ENCODE measurements at places on chromosomes 7 and 10. TPM values are rescaled to one million over a fixed set of nuclear protein-coding genes. Genes with fewer than 3 reads are reported as not detected.

Gene SUN3
- not detected for total RNA-seq

Gene ETV1
- 0.28 TPM for total RNA-seq

Gene CPA2
- total RNA-seq: 1.9 TPM

DNA sequence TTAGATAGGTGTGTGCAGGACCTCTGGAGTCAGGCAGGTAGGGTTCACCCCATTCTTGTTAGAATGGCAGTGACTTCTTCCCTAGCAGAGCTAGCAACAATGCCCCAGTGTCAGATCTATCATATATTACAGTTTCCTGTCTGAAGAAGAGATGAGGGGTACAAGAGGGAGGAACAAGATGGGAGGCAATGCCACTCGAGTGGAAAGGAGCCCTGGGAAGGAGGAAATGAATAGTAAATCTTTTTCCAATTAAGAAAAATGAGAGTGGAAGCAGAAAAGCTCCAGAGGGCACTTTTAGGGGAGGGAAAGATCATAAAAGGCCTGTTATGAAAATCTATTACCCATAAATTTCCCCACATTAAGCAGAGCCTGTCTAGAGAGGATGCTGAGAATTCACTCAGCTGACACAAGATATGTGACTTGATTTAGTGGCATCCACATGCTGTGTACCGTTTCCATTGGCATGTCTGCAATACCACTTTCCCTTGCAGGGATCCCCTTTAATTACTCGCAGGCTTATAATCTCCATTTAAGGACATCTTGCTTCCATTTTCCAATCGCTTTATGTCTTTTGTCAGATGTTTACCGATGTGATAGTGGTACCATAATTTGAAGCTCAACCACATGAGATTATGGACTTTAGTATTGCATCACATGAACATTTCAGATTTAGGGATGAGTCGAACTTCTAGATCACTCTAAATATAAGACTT, 70.0 kb upstream of the AGBL3 start:
- DNase-seq: no peak
- H3K27ac ChIP-seq: no peak overlapping the region
- peaks cover 11% of the 10 kb centered on the region for H3K4me1 ChIP-seq
- H3K27me3 ChIP-seq: no peaks in the 10 kb centered on the region
- no peak overlapping the region for H3K4me3 ChIP-seq

- H3K27me3 ChIP-seq: no peaks in the 10 kb centered on the region
- H3K36me3 ChIP-seq: no peaks in the 10 kb centered on the region
- no peak for DNase-seq
- no peak overlapping the region for H3K27ac ChIP-seq
Observed at GRCh38 chr7:134477954-134478353, 19.1 kb upstream of the AKR1B1 start.

- peaks cover 12% of the 10 kb centered on the region for H3K4me1 ChIP-seq
- no peaks in the 10 kb centered on the region for H3K27me3 ChIP-seq
- no peak for DNase-seq
- no peak overlapping the region for H3K27ac ChIP-seq
Observed at GRCh38 chr10:35390161-35390840, 54.0 kb downstream of the CCNY start.

- H3K36me3 ChIP-seq: no peaks in the 10 kb centered on the region
- no peak overlapping the region for H3K27ac ChIP-seq
- H3K27me3 ChIP-seq: no peaks in the 10 kb centered on the region
- no peak overlapping the region for H3K4me3 ChIP-seq
Observed at GRCh38 chr10:97307441-97307840, 11.6 kb upstream of the FRAT1 start.

DNA sequence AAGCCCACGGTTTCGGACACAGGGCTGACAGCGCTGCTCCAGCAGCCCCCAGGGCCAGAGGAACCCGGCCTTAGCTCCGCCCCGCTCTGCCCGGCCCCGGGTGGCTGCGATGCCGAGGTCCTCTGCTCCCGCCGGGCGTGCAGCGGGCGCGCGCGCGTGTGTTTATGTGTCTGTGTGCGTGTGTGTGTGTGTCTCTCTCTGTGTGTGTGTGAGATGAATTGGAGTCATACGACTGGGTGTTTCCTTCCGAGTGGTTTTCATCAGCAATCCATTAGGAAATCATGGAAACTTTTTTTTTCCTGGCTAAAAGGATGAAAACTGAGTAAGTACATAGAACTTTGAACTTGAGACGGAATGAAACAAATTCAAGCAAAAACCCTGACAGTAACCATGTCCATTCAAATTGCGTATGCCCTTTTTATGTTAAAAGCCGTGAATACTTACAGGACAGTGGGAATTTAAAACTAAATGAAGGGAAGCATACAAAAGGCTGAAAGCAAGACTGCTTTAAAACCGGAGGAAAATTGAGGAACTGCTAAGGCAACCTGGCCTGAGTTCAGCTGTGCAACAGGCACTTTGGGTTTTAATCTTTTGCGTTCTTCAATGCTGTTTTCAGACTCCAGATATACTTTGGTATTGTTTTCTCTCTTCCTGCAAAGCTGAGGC, at the start of gene CPED1:
TSS of gene CPED1 (plus strand) at position 121 of the 666 bp plus-strand sequence. CDS start 911 bp downstream, outside the sequence.
- H3K27ac ChIP-seq: no peak within 1 kb of the TSS
- peaks cover 21% of the 10 kb centered on the region for H3K4me1 ChIP-seq
- peak within 1 kb of the TSS; percentile 45 for H3K4me3 ChIP-seq
- no peak for DNase-seq
- no peaks in the 10 kb centered on the region for H3K27me3 ChIP-seq

- no peak for DNase-seq
- H3K36me3 ChIP-seq: peaks cover 4% of the 10 kb centered on the region
- H3K4me1 ChIP-seq: 0 out of 2 replicates have a peak, but pooled peaks cover 3% of the 10 kb centered on the region
- H3K27ac ChIP-seq: no peak overlapping the region
- no peak overlapping the region for H3K4me3 ChIP-seq
Observed at GRCh38 chr7:76352193-76352592, 6.6 kb downstream of the YWHAG start.

All from GM12878 (cell line).